HT1080 (cell line): ENCODE measurements at places on chromosomes 11 and 22. TPM values are rescaled to one million over a fixed set of nuclear protein-coding genes. Genes with fewer than 3 reads are reported as not detected.

The NLRP14 gene
- total RNA-seq, result not detected in 2 replicates

The CPT1B gene
- total RNA-seq, result 12.5 and 13.4 TPM in 2 replicates

The MMP10 gene
- not detected in 2 replicates for total RNA-seq

The KCTD17 gene
- total RNA-seq, result 32.3 and 36.4 TPM in 2 replicates

The CRYBB1 gene
- not detected in 2 replicates for total RNA-seq

The POU2AF3 gene
- total RNA-seq, result not detected in 2 replicates

The TREH gene
- total RNA-seq, result not detected in 2 replicates

The TRIM29 gene
- 0.07 TPM in 1 of 2 replicates, not detected in the other for total RNA-seq

The MN1 gene
- 0.37 and 0.69 TPM in 2 replicates for total RNA-seq

The NRGN gene
- 9.1 and 17.5 TPM in 2 replicates for total RNA-seq

The P2RY6 gene
- 0.33 TPM in 1 of 2 replicates, not detected in the other for total RNA-seq

The PRG2 gene
- total RNA-seq, result not detected in 2 replicates

The VPREB3 gene
- not detected in 2 replicates for total RNA-seq

The CD248 gene
- not detected in 2 replicates for total RNA-seq

The YWHAH gene
- 161 and 183 TPM in 2 replicates for total RNA-seq

The GAB4 gene
- total RNA-seq, result 0.16 TPM in 1 of 2 replicates, not detected in the other

The DDI1 gene
- total RNA-seq, result not detected in 2 replicates

The DEUP1 gene
- total RNA-seq, result not detected in 2 replicates

The HEPN1 gene
- 0.05 TPM in 1 of 2 replicates, not detected in the other for total RNA-seq

The TSGA10IP gene
- 0.05 TPM in 1 of 2 replicates, not detected in the other for total RNA-seq

The SLC7A4 gene
- not detected in 2 replicates for total RNA-seq

The MGAT3 gene
- 0.10 TPM in 2 replicates for total RNA-seq

The GAB2 gene
- 1.5 and 1.9 TPM in 2 replicates for total RNA-seq

The OR51D1 gene
- not detected in 2 replicates for total RNA-seq

The OR51G1 gene
- total RNA-seq, result not detected in 2 replicates

The AP5B1 gene
- total RNA-seq, result 10.3 and 13.6 TPM in 2 replicates

The VSIG10L2 gene
- not detected in 2 replicates for total RNA-seq

The CTSD gene
- total RNA-seq, result 178 and 212 TPM in 2 replicates

The OR4D10 gene
- not detected in 2 replicates for total RNA-seq

The GNAZ gene
- total RNA-seq, result 0.70 and 1.00 TPM in 2 replicates

The LTBP3 gene
- total RNA-seq, result 6.2 and 6.5 TPM in 2 replicates

The AP2A2 gene
- total RNA-seq, result 19.1 and 24.9 TPM in 2 replicates

The APOL4 gene
- not detected in 2 replicates for total RNA-seq

The CNGA4 gene
- not detected in 2 replicates for total RNA-seq

The ANO1 gene
- 0.13 and 0.26 TPM in 2 replicates for total RNA-seq

The TMEM109 gene
- total RNA-seq, result 88.3 and 146 TPM in 2 replicates

The CADM1 gene
- 30.1 and 30.8 TPM in 2 replicates for total RNA-seq

The ALDH3B1 gene
- total RNA-seq, result 15.5 and 19.0 TPM in 2 replicates

The RIBC2 gene
- total RNA-seq, result 1.1 and 1.2 TPM in 2 replicates

The NRIP3 gene
- total RNA-seq, result 52.6 and 61.3 TPM in 2 replicates

The ANKK1 gene
- total RNA-seq, result not detected in 2 replicates

The RANBP1 gene
- 801 and 856 TPM in 2 replicates for total RNA-seq

The CRYBB2 gene
- total RNA-seq, result not detected in 2 replicates

The IRF7 gene
- not detected in 2 replicates for total RNA-seq

The OLFML1 gene
- 0.20 TPM in 1 of 2 replicates, not detected in the other for total RNA-seq

The INPP5J gene
- 0.23 and 0.88 TPM in 2 replicates for total RNA-seq

The DGCR6 gene
- 0.57 and 0.88 TPM in 2 replicates for total RNA-seq

The OR5AR1 gene
- total RNA-seq, result not detected in 2 replicates
